ENCODE measurements at places on chromosomes 5 and 9.
A peak's percentile ranks its signal among the peaks of the same experiment; 100 is the strongest.

DNA sequence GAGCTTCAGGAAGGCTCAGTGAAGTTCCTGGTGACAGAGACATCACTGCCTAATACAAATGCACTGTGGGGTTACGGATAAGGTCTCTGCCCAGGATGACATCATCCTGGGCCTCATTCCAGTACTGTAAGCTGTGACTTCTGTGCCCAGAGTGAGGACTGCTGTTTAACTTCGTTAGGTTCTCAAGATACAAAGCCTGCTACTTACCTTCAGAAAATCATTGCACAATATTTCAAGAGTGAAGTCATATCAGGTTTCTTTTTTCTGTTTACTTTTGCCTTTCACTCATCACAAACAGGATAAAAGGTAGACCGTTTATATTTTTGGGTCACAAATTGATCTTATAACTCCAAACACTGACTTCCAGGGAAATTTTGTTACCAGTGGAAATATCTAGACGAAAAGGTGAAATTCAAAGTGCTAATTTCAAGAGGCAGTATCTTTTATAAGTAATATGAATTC is 241.2 kb downstream of the PIK3R1 start:
- DNase-seq = peak; percentile 96

GRCh38 chr9:124197177-124198095 is 60.3 kb upstream of the NEK6 start:
- no peak for DNase-seq

DNA sequence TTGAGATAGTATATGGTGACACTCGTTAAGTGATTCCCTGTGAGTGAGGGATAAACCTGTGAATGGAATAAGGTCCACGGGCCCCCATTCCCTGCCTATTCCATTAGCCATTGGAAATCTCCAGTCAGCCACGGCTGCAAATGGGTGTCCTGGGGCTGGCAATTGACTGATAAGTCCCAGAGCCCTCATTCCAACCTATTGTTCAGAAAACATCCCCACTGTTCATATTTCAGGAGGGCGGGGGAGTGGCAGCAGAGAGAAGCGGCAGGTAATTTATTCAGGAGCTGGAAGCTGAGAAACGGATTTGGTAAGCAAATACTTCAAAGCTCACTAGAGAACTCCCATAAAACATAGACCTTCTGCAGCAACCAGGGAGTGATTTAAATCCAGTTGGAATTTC is 42.0 kb downstream of the TMEM174 start:
- no peak for DNase-seq

DNA sequence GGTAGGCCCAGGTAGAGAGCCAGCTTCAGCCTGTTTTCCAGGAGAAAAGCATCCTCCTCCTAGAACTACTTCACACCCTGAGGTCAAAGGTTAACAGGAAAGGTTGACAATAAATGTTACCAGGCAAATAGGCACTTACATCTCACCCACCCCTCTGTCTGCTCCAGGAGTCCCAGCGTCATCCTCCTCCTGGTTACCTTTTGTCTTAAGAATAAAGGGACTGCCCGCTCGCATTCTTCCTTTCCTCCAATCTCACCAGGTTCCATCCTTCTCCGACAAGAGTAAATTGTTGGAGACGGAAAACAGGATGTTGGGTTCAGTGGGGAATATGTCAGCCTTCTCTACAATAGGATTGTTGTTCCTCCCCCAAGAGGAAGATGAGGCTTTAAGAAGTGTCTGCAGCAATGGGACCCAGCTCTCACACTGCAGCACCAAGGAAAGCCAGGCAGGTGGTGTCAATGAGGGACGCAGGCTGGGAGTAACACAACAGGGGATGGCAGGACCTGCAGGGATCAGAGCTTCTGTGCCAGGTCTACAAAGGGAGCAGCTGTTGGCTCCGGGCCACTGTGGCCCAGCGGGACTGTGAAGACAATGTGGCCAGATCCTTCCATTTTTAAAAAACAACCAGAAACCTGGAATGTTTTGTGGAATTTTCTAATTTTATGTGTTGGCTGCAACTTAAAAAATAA is 29.0 kb downstream of the FAT2 start:
- DNase-seq = no peak

- DNase-seq = no peak
Observed at GRCh38 chr5:38595132-38595745, 38.8 kb upstream of the LIFR start.

- no peak for DNase-seq
Observed at GRCh38 chr5:151697452-151697851, 10.7 kb upstream of the SPARC start.

GRCh38 chr9:114791736-114792135 is 14.1 kb downstream of the TNFSF15 start:
- DNase-seq = no peak

DNA sequence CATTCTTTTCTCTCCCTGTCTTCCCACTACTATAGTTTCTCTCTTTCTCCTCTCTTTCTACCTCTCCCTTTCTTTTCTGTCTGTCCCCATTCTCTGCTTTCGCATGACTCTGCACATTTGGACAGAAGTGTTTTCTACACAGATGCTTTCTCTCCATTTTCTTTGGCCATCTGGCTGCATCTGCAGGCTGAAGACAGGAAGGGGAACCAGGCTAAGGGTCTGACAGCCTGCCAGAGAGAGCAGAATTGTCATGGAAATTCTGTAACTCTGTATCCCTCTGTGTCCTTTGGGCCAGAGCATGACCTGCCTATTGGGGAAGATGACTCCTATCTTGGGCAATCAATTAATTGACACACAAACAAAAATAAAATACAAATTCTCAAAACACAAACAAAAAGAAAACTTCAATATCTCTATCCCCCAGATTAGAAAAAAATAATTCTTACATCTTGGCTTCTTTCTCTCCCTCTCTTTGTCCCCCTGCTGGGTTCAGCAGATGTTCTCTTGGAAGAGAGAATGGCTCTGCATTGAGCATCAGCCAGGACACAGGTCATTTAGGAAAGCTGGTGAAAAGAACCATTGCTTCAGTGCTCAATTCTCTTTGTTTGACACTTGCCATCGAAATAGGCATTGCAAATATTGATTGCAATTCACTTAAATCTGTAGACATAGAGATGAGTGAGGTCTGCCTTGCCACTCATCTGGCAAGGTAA is 415.9 kb upstream of the KLF4 start:
- DNase-seq = no peak

DNA sequence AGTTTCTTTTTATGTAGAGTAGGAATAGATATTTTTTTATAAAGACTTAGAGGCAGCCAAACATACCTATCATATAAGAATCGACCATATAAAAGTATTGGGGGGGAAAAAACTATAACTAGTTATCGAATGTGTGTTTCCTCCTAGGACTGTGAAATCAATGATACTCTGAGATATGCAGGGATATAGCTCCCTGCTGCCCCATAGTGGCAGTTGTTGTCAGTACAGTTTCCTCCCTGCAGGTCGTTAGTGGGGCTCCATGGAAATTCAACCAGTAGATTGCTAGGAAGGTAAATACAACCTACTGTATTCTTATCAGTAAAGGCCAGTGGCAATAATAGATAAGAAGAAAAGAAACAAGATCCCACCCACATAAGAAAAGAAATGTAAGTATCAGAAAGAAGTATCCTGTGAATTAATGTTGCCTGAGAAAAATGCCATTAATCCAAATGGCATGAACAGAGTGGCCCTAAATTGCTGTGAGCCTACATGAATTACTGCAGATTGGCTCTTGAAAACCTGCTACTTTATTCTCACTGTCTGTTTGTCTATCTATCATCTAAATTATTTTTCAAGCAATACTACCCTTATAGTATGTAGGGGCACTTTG is 136.9 kb upstream of the FBN2 start:
- DNase-seq = peak; percentile 21

DNA sequence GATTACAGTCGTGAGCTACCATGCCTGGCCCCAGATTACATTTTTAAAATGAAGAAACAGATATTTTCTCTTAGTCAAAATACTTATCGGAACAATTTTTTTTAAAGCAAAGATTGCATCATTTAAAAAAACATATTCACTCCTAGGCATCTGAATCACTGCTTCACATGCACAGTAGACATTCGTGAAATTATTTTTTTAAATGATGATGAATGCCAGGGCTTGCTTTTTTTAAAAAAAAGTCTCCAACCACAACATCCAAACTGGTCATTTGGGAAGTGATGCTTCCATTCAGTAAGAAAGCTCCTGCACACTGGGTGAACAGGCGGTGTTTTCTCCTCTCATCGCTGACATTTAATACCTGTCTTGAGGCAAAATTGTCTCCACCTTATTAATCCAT is 223.0 kb upstream of the DMRT1 start:
- no peak for DNase-seq

DNA sequence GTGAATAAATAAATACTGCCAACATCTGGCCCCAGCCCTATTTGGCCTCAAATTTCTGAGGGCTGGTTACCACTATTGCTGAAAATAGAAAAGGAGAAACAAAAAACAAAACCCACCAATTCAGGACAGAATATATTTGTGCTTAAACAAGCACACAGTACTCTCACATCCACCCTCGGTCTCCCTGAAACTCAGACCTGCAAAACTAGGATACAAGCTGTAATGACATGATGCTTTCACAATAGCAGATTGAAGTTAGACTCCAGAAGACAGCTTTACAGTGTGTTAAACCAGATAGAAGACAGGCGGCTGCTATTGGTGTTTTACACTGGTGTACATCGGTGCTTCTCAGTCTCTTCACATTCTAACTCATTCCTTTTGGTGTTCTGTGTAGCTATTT is 214.9 kb upstream of the DMRT1 start:
- DNase-seq = no peak

DNA sequence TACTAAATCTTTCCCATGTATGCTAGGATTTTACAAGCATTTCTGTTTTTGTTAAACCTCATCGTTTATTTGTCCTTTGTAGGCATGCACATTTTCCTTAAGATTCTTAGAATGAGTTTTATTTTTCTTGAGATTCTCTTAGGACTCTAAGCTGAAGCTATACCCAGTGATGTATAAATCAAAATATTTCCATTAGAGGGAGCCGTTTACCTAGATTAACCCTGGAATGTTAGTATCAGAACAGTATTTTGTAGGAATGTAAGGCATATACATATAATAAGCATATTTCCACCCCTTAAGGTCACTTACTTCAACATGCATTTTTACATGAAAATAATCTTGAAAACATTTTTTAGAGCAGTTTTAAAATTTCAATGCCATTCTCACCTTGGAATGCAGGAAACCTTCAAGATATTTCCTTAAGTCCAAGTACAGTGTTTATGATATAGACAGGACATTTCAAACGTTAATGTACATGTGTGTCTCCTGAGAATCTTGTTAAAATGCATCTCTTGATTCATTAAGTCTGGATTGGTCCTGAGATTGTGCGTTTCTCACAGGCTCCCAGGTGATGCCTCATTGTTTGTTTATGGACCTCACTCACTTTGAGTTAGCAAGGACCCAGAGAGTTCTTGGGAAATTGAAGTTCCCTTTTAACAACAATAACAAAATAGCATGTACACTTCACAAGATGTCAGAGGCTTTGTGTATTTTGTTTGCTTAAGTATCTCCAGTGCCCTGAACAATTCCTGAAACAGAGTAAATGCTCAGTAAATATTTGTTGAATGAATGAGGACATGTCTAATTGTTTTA is 34.9 kb upstream of the FCHO2 start:
- DNase-seq = peak; percentile 81

GRCh38 chr5:131211669-131212068 is 40.9 kb downstream of the LYRM7 start:
- no peak for DNase-seq

GRCh38 chr9:94298949-94299599 is 29.4 kb downstream of the NUTM2F start:
- DNase-seq = no peak

- DNase-seq = no peak
Observed at GRCh38 chr5:6480133-6481051, 31.7 kb downstream of the UBE2QL1 start.
